ENCODE measurements at places on chromosomes 16 and 17. TPM values are rescaled to one million over a fixed set of nuclear protein-coding genes. Genes with fewer than 3 reads are reported as not detected.

ALDH3A1 gene
- not detected for total RNA-seq

SYCE1L gene
- not detected for total RNA-seq

DNA sequence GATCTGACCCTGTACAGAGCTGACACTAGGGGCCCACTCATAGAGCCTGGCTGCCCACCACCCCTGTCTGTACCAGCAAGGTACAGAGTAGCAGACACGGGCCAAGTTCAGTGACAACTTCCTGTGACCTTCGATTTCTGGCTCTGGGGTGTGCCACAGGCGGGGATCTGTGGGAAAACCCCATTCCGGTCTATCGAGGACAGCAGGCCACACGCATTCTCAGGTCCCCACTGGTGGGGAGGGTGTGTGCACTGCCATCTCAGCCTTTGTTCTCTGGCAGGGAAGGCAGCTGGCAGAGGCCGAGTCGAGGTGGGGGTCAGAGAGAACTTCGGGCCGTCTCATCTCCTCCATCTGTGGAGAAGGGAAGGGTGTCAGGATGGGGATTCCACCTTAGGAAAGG, 10.0 kb downstream of the NLE1 start:
- no peak for DNase-seq

DNA sequence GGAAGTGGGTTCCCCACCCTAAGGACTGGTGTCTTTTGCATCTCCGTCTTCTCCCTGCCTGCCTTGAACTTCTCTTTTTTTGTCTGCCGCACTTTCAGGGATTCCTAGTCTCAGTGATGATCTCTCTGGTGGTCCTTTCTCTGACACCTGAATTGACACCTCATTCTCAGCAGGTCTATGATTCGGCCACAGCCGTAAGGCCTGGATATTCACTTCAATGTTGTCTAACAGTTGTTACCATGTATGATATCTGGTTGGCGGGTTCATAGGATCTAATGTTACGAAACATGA, 25.1 kb upstream of the SLC47A1 start:
- DNase-seq: no peak

DNA sequence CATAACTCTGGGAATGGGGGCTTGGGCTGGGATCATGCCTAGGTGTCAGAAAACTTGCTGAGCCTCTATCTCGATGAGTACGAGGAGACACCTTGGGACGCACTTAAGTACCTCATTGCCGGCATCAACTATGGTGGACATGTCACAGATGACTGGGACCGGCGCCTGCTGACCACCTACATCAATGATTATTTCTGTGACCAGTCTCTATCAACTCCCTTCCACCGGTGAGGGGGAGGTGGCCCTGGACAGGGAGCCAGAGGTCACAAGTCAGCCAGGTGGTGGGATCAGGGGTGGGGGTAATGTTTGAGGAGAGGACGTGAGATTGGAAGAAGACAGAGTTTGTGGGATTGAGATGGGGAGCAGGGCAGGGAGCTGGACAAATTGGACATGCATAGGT, 3.4 kb upstream of the KDM6B start:
- DNase-seq: no peak

DNA sequence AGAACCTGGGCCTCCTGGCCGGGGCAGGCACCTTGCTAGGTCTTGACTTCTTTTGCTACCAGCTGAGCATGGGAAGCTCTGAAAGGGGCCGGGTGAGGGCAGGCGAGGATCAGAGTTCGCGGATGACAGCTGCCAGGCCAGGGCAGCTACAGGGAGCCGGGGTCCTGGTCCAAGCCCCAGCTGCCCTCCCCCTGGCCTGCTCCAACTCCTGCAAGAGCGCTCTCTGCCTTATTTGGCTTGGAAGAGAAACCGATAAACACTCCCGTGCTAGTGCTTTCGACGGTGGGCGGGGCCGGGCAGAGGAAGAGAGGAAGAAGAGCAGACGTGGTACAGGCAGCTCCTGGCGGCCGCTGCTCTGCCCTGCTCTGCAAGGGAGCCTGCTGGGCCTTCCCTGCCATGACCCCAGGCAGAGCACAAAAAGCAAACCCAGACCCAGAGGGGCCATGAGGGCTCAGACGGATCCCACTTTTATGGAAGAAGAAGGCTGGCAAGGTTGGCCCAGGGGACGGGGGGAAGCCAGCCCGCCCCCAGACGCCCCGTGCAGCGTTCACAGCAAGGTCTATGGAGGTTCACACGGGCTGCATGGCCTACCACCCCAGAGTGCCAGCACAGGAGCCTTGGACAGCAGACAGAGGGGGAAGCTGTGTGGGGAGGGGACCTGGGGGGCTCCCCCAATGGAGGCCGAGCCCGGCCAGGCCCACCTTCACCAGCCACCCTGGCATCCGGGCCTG, 25.6 kb downstream of the PIEZO1 start:
- DNase-seq: peak; percentile 86

All from fibroblast of villous mesenchyme (primary cell).